ENCODE measurements at places on chromosomes 7 and 10.

DNA sequence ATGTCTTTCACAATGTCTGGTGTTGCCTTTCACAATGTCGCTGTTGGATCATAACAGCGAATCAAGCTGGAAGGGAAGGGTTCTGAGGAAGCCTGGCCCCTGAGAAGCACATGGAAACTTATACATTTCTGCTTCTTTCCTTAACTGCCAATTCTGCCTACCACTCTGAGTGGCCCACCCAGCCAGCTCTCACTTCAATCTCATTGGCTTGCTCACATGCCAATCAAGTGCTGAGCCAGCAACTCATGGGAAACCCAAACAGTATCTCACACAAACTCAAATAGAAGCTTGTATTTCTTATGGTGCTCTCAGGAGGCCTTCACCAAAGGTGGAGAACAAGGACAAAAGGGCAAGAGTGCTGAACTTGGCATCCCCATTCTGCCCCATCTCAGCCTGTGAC lies 117.4 kb upstream of the GPR26 start:
- no peak for DNase-seq

GRCh38 chr7:90736968-90737939 lies 141.1 kb downstream of the CDK14 start:
- no peak for DNase-seq

GRCh38 chr7:73738220-73738611 lies 386 bp downstream of the ABHD11 start:
- peak; percentile 58 for DNase-seq

- DNase-seq = no peak
Observed at GRCh38 chr10:63627881-63628296, 106.7 kb downstream of the REEP3 start.

DNA sequence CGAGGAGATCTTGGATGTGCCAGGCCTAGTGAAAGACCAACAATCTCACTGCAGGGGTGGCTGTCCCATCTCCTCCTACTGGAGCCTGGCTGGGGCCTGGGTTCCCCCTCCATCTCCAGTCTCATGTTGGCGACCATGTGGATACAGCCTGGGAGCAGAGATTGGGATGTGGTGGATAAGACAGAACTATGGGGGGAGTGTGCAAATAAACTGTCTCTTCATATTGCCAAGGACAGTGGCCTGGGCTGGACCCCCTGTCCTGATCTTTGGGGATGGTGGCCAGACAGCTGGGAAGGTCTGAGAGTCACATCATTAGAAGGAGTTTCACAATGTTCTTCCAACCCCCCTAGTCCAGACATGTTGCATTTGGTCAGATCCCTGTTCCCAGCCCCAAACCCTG lies 5.8 kb upstream of the MINDY4 start:
- DNase-seq = no peak

DNA sequence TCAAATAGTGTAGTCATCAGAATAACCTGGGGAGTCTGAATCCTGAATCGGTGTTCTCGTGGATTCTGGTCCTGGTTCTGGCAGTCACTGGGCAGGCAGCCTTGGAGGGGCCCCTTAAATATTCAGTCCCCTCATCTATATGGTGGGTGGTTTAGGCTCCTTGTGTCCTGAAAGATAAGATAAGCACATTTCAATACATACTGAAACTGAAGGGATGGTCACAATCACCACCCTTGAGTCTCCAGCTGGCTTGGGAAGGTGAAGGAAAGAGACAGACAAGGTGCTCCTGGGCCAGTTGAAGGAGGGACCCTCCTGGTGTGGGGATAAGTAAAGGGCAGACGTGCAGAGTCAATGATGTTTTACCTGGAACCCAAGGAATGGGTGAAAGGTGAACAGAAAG lies 146.7 kb downstream of the CXCL12 start:
- DNase-seq = no peak

DNA sequence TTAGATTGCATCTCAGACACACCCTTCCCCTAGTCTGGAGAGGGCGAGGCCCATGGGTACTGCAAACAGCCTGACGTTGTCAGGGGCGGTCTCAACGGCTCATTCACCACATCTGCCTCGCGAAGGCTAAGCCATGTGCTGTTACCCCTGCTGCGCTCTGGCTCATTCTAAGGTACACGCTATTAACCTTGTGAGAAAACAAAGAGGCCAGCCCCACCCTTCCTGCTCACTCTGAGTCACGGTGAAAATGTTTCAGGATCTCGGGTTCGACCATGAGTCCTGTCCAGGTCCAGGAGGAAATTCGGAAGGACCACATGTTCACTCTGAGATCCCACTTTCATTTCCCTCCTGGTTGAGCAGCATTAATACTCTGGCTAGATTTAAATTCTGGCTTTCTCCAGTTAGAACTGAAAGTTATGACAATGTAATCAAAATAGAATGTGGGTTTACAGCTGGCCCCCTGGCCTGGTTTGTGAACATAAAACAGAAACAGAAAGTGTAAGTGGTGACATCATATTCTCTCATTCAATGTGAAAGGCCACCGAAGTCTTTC lies 55.2 kb downstream of the EGFR start:
- DNase-seq = peak; percentile 15

GRCh38 chr10:7984896-7985295 lies 69.6 kb upstream of the GATA3 start:
- DNase-seq = no peak

- DNase-seq = no peak
Observed at GRCh38 chr10:132283604-132284382, 24.0 kb downstream of the STK32C start.

DNA sequence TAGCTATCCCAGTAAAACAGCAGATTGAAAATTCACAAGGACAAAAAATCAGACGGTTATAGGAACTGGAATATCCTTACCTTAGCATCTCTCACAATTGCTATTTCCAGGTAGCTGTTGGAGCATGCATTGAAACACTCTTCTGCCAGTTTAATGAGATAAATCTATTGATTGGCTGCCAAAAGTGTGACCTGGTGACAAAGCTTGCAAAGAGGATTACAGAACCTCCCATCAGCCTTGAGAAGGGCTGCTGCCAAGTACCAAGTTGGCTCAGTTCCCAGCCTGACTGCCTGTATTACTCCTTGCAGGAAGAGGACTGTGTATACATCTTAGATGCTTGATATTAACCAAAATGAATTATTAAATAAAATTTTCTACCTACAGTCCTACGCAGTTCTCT lies 5.1 kb downstream of the PRLHR start:
- DNase-seq = no peak

- DNase-seq = no peak
Observed at GRCh38 chr10:125023862-125024496, 82.1 kb downstream of the ZRANB1 start.

GRCh38 chr10:22536620-22537019 lies 177.8 kb downstream of the PIP4K2A start:
- no peak for DNase-seq

DNA sequence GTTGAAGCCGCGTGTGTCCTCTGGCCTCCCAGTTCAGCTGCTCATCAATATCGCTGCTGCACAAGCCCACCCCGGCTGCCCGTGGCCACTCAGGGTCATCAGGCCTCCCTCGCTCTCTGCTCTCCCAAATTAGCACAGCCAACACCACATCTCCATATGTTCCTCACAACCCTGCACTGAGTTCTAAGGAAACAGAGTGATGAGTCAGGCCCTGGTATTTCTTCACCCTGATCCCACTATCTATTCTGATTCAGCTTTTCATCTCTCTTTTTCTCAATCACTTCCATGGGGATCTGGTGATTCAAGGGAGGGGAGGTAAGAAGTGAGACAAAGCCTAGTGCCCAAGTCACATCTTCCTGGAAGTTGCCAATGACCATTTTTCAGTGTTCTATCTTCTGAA lies 23.8 kb downstream of the CYTH3 start:
- DNase-seq = no peak

DNA sequence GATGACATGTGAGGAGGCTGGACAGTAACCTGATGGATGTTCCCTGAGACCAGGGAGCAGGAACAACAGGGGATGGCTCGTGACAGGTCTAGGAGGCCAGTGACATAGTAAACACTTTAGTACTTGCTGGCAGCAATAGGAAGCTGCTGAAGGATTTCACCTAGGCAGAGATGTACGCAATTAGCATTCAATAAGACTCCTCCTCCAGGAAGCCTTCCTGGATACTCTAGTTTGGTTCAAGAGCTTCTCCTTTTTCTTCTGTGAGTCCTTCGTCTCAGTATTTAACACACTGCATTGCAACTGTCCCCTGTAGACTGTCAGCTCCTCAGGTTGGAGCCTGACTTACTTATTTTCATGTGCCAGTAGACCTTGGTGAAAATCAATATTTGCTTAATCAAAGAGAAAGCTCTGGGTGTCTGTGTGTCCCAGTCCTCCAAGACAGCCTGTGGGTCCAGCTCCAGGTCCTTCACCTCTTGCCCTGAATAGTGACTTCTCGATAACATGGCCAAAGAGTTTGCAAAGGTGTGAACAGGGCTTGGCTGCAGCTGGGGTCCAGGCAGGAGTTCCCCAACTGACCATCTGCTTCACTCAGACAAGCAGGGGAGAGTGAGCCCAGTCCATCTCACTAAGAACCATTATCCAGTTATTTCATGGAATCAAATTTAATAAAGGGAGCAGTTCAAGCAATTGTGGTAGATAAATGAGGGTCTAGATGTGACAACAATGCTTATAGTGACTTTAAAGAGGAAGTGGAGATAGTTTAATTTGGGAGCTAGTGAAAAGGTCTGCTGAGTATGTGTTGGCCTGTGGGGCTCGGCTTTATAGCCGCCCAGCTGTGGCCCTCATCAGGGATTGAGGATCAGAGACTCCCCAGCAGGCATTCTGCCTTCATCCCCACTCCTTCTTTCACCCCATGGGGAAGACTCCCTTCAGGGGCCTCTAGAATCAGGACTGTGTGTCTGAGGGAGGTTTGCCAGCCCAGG lies 9.4 kb downstream of the TMEM273 start:
- DNase-seq = no peak

GRCh38 chr10:86652361-86653202 lies 1.8 kb upstream of the OPN4 start:
- DNase-seq = no peak

GRCh38 chr10:12353399-12354242 lies 4.3 kb downstream of the CAMK1D start:
- DNase-seq = no peak

GRCh38 chr10:127989481-127990012 lies 82.6 kb downstream of the PTPRE start:
- no peak for DNase-seq

DNA sequence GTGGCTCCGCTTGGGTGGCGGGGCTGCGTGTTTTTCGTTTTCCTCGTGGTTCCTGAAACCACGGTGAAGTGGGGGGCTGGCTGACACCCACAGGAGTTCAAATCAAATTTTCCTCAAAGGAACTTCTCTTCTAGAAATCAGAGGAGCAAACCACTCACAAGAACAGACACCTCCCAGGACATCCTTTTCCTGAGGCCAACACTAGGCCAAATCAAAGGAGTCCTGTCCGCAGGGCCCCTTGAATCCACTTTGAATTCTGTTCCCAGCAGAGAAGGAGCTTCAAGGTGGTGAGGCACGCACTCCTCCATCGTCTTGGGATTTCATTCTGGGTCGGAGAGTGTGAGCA lies 29.9 kb upstream of the ZNF273 start:
- DNase-seq = no peak

DNA sequence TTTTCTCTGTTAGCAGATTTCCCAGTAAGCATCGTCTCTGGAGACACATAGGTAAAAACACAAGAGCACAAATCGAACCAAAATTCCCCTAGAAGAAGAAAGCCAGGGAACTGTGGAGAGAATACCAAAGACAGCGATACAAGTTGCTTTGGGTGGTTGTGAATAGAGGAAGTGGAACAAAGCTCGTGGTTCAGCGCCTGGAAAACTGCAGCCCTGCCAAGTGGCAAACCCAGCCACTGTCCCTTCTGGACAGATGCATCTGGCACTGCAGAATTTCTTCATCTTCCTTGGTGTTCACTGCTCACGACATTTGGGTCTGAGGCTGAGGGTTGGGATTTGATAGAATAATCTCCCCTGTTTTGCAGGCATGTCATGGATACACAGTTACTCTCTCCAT lies 733.8 kb downstream of the PARD3 start:
- DNase-seq = no peak

DNA sequence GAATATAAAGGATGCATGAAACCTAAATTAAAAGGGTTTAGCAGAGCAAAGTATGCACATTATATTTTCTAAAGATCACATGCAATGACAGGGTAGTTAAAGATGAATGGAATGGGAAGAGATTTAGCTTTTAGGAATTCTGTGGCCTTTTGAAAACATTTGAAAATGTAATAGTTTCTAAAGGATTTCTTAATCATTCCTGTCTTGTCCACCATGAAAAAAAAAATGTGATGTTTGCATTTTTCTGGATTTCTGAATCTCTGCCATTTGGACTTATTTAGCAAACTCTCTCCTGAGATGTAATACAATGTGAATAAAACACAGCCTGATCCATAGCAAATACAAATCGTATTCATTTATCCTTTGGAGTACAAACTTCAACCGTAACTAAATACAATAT lies 126.6 kb upstream of the RAB11FIP2 start:
- no peak for DNase-seq

DNA sequence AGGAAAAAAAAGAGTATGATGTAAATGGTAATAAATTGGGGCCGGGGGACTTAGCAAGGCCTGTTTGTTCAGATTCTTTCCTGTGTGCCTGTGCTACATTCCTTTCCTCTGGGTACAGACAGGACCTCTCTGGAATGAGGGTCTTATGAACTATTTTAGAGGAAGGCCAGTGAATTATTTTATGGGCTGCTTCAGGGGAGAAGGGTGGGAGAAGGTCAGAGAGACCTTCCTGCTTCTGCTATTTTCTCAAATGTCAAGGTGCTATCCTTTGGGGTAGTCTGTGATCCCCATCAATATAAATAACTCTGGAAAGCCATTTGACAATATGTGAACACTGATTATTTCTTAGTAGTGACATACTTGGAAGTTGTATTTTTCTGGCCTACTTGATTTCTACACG lies 426.5 kb downstream of the SH2D4B start:
- no peak for DNase-seq

DNA sequence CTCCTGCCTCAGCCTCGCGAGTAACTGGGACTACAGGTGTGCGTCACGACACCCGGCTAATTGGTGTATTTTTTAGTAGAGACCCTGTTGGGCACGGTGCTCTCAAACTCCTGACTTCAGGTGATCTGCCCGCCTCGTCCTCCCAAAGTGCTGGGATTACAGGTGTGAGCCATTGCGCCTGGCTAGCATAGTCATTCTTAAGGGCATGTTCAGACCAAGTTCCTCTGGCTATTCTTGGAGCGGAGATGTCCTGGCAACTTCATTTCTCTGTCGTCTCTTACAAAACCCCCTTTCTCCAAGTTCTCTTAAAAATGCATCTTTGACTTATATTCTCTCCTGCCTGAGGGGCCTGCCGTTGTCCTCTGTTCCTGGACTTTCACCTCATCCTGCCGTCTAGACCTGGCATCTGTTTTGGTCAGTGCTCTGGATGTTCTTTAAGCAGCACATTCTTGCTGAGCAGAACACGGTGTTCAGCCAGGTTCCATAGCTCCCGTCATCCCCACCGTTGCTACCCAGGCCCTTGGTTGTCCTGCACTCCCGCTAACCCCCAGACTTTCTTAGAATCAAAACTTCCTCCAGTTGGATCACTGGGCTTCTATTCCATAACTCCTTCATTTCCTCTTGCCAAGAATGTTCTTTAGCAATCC lies 509.9 kb upstream of the GALNT17 start:
- DNase-seq = no peak

Measured in T-helper 1 cell (primary cell).